ENCODE measurements at places on chromosomes 4 and X.

DNA sequence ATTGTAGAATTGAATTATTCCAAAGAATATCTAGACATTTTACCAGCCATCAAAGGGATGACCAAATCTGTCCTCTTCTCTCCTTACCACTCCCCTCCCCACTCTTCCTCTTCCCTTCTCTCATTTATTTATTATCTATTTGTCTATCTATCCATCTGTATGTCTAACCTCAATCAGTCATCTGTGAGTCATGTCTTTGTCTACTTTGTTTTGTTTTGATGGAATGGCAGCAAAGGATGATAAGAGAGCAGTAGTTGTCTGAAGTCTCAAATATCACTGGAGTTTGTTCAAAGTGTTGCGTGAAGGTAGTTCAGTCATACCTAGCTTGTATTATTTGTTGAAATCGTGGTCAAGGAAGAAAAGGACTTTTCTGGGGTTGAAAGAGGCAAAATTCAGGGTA lies 34.7 kb upstream of the PGRMC2 start:
- H3K27me3 ChIP-seq: no peaks in the 10 kb centered on the region
- H3K4me1 ChIP-seq: no peaks in the 10 kb centered on the region
- peaks cover 3% of the 10 kb centered on the region for H3K36me3 ChIP-seq

DNA sequence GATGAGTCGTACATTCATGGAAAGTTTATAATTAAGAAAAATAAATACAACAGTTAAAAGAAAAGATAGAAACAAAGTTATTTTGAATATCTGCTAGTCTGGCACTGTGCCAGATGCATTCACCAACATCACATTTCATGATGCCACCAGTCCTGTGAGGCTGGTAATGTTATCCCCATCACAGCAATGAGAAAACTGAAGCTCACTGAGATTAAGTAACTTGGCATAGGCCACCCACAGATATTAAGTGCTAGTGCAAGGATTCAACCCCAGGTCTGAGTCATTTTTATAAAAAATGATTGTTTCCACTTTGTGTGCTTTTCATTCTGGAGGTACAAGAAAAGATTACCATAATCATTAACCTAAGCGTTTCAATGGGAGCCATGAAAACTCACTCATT lies 65.0 kb upstream of the IL15 start:
- no peak overlapping the region for H3K4me3 ChIP-seq
- no peaks in the 10 kb centered on the region for H3K27me3 ChIP-seq
- H3K4me1 ChIP-seq: no peaks in the 10 kb centered on the region
- no peak for DNase-seq
- H3K36me3 ChIP-seq: no peaks in the 10 kb centered on the region
- H3K27ac ChIP-seq: no peak overlapping the region

- H3K4me3 ChIP-seq: no peak overlapping the region
- no peaks in the 10 kb centered on the region for H3K36me3 ChIP-seq
- DNase-seq: no peak
- no peaks in the 10 kb centered on the region for H3K27me3 ChIP-seq
- H3K4me1 ChIP-seq: no peaks in the 10 kb centered on the region
Measured at GRCh38 chr4:126182336-126182735, 867.6 kb downstream of the FAT4 start.

DNA sequence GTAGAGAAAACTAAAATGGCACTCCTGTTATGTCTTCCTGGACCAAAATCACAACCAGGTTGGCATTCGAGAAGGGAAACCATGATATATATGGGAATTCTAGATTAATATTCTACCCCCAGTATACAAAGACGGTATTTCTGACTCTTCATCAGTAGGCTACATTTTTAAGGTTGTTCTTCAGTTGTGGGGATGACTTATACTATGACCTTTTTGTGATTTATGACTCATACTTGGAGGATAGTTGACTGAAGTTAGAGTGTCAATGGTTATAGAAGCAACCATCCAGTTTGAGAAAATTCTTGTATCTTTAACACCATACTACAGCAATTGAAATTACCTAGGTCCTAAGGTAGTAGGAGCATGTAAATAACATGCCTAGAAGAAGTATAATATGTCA lies 49.8 kb upstream of the CYSLTR1 start:
- no peaks in the 10 kb centered on the region for H3K36me3 ChIP-seq
- H3K4me3 ChIP-seq: no peak overlapping the region
- no peak overlapping the region for H3K27ac ChIP-seq
- no peaks in the 10 kb centered on the region for H3K4me1 ChIP-seq
- DNase-seq: no peak

DNA sequence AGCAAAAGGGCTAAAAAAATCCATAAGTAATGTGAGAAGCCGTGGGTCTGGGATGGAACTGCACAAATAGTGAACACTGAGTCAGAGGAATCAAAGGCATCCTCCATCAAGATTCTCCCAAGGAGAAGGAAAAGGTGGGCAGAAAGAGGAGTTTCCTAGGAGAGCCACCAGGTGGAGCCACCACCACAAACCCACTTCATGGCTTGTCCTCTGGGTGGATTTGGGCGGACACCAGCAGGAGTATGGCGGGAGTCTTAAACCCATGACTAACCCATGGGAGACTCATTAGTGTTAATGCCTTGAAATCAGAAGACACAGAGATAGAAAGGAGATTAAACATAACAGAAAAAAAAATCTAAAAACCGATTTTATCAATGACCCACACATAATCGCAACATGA lies 147.7 kb downstream of the SH3KBP1 start:
- peaks cover 20% of the 10 kb centered on the region for H3K4me1 ChIP-seq
- no peak overlapping the region for H3K27ac ChIP-seq
- no peak overlapping the region for H3K4me3 ChIP-seq
- H3K36me3 ChIP-seq: no peaks in the 10 kb centered on the region

DNA sequence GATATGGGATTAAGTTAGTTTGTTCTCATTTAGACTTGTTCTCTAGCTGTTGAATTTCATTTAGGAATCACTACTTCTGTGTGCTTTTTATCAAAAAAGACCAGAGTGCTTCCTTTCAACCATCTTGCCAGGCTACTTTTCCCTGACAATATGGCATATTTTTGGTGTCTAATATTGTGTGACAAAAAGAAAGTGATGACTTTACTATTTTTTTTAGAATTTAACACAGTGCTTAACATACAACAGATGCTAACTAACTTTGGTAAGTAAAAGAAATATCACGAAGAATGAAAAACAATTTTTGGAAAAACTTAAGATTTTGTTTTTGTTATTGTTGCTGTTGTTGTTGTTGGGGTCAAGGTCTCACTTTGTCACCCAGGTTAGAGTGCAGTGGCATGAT lies 462.2 kb upstream of the PABPC4L start:
- DNase-seq: no peak
- no peak overlapping the region for H3K27ac ChIP-seq
- no peaks in the 10 kb centered on the region for H3K4me1 ChIP-seq
- no peaks in the 10 kb centered on the region for H3K27me3 ChIP-seq

GRCh38 chrX:79452881-79453280 lies 85.7 kb upstream of the ITM2A start:
- no peaks in the 10 kb centered on the region for H3K4me1 ChIP-seq
- H3K4me3 ChIP-seq: no peak overlapping the region
- no peaks in the 10 kb centered on the region for H3K36me3 ChIP-seq
- DNase-seq: no peak
- no peaks in the 10 kb centered on the region for H3K27me3 ChIP-seq
- H3K27ac ChIP-seq: no peak overlapping the region

- DNase-seq: no peak
- no peaks in the 10 kb centered on the region for H3K4me1 ChIP-seq
- H3K4me3 ChIP-seq: no peak overlapping the region
- H3K27ac ChIP-seq: no peak overlapping the region
- no peaks in the 10 kb centered on the region for H3K27me3 ChIP-seq
Measured at GRCh38 chr4:53089936-53090729, 228.0 kb downstream of the RASL11B start.

GRCh38 chr4:17618926-17619325 lies 4.5 kb downstream of the MED28 start:
- H3K4me3 ChIP-seq: peak overlapping the region; percentile 60
- H3K27ac ChIP-seq: peak overlapping the region; percentile 9

GRCh38 chr4:70313736-70314135 lies 21.0 kb upstream of the CABS1 start:
- no peak overlapping the region for H3K27ac ChIP-seq
- no peaks in the 10 kb centered on the region for H3K36me3 ChIP-seq
- peaks cover 26% of the 10 kb centered on the region for H3K27me3 ChIP-seq
- H3K4me3 ChIP-seq: no peak overlapping the region
- H3K4me1 ChIP-seq: no peaks in the 10 kb centered on the region

DNA sequence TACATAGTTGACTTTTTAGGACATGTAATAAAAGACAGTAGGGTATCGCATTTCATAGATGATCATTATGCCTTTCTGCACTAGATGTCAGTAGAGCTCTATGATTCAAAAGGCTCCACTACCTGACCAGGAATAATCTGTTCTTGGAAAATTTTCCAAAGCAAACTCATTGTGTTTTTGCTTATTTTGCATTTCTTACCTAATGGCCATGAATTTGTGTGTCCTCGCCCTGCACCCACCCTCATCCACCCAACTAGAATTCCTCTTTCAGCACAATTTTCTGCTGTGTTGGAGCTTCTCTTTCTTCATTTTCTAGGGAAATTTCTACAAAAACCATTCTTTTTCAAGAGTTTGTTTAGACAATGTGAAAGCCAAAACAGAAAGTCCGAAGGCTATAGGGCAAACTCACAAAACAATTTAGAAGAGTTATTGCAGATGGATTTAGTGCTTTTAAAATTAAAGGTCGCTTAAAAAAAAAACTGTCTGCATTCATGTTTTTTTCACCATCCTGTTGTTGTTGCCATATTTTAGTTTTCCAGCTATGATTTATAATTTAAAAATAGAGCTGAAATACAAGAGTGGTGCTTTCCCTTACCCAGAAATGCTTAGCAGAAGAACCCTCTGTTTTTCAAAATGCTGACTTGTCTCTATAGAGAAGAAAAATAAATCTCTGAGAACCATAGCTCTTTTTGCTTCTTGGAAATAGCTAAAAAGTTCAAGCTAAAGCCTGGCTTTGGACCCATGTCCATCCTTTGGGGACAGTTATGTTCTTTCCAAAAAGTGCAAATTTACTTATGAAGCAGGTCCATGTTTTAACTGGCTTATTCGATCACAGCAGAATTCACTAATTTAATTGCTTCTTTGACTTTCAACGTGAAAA lies 183.7 kb downstream of the SPATA18 start:
- H3K27me3 ChIP-seq: peaks cover 12% of the 10 kb centered on the region
- no peak overlapping the region for H3K27ac ChIP-seq

DNA sequence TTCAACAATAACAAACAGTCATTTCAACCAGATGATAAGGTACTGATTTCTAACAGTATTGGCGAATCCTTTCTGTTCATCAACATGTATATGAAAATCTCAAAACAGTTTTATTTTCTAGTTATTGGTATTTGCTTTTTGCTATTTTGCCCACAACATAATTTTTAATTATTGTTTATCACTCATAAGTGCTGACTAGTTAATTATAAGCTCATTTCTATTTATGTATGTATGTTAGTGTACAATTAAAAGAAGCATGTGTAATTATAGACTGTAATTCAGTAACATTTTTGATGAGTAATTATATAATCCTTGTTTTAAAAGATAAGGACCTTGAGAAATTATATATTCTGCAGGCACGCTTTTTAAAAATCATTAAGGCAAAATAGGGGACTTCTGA lies 67.2 kb upstream of the NPNT start:
- H3K27me3 ChIP-seq: no peaks in the 10 kb centered on the region
- H3K4me1 ChIP-seq: peaks cover 11% of the 10 kb centered on the region
- peaks cover 11% of the 10 kb centered on the region for H3K36me3 ChIP-seq
- H3K27ac ChIP-seq: no peak overlapping the region
- H3K4me3 ChIP-seq: no peak overlapping the region

DNA sequence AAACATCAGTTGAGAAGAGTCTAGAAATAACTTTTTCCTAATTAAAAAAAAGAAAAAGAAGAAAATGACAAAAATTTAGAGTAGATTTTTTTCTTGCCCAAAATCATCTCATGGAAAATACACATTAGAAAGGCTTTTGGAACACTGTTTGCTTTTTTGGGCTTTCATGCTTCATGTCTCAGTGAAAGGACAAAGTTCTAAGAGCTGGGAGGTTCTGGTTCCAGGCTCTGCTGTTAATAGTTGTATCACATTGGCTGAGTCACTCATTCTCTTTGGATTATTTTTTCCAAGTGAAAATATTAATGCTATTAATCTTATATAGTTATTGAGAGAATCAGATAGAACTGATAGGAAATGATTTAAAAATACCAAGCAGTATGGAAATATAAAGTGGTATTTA lies 32.9 kb upstream of the ETNPPL start:
- no peak overlapping the region for H3K27ac ChIP-seq
- H3K36me3 ChIP-seq: no peaks in the 10 kb centered on the region
- H3K4me3 ChIP-seq: no peak overlapping the region
- H3K27me3 ChIP-seq: no peaks in the 10 kb centered on the region
- DNase-seq: no peak
- H3K4me1 ChIP-seq: no peaks in the 10 kb centered on the region

DNA sequence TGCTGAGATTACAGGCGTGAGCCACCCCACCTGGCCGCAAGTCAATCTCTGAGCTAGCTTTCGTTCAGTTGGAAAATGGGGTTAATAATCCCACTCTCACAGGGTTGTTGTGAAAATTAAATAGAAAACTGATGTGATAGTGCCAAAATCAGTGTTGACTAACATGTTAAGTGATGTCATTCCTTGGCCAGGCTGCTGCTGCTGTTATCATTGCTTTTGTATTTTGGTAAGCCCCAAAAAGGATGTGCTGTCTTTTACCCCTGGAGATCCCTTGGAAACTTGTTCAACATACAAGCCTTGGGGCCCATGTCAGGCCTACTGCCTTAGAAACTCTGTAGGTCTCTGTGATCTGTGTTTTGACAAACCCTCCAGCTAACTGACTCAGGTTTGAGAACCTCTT lies 106.3 kb downstream of the AFF1 start:
- DNase-seq: no peak
- H3K4me1 ChIP-seq: peaks cover 66% of the 10 kb centered on the region
- H3K4me3 ChIP-seq: peak overlapping the region; percentile 10
- no peaks in the 10 kb centered on the region for H3K27me3 ChIP-seq

DNA sequence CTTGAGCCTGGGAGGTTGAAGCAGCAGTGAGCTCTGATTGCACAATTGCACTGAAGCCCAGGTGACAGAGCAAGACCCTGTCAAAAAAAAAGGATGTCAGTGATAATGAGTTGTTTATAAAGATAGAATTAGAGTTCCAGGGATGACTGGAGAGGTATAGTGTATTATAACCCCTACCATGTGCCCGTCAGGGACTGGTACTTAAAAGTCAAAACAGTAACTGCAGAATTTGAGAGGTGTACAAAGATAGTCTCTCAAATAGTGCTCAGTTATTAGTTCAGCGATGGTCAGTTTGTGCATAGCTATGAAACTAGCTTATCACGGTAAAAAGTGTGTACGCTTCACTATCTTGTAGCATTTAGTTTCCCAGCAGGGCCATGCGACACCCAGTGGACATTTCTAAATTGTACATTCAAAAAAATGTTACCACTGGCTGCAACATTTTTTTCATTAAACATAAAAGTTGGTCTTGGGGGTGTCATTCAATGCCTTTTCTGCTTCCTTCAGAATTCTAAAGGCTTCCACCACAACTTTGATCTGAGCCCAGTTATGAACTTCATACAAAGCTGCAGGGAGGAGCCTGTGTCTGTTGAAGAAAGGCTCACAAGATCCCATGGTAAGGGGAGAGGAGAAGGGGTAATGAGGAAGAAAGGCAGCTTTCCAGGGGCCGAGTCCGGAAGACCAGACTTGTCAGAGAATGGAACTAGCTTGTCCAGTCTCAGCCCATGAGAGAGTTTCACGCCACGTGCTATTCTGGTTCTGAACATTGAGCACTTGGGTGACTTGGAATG lies 9.2 kb upstream of the GYG2 start:
- no peak overlapping the region for H3K4me3 ChIP-seq
- H3K27ac ChIP-seq: no peak overlapping the region
- no peaks in the 10 kb centered on the region for H3K4me1 ChIP-seq
- no peak for DNase-seq
- no peaks in the 10 kb centered on the region for H3K36me3 ChIP-seq

All from neural crest cell (in vitro differentiated cells).